ENCODE measurements at places on chromosomes 16 and 17.

DNA sequence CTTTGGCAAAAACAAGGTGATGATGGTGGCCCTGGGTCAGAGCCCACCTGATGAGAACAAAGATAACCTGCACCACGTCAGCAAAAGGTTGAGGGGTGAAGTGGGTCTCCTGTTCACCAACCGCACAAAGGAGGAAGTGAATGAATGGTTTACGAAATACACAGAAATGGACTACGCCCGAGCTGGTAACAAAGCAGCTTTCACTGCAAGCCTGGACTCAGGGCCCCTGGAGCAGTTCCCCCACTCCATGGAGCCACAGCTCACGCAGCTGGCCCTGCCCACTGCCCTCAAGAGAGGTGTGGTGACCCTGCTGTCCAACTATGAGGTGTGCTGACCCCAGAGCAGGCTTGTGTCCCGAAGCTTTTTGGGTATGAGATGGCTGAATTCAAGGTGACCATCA lies 29.7 kb upstream of the DLX4 start:
- no peak for DNase-seq

- DNase-seq = peak; percentile 49
These were observed 196.7 kb upstream of the GSE1 start for GRCh38 chr16:85416228-85417109.

GRCh38 chr17:7380855-7381683 lies at the start of gene TNK1:
Gene TNK1 (plus strand): TSS chr17:7381089. CDS start chr17:7382927, 1,838 bp downstream.
- no peak for DNase-seq

DNA sequence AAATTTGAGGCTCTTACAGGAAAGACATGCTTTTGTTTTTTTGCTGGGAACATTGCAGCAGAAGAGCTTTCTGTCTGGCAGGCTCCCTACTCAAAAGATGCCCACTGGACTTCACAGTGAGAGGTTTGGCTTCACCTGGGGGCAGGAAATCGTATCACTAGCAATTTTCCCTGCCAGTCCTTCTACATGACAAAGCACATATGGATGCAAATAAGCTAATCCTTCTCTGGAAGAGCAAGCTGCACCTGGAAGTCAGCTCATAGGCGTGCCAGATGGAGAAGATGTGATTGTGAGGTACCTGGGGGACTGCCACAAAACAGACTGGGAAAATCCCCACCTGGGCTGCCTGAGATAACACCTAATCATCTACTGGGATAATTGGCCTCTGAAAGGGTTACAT lies 195.0 kb upstream of the CPHXL start:
- DNase-seq = no peak

GRCh38 chr17:29619251-29619650 lies 3.5 kb downstream of the CORO6 start:
- DNase-seq = peak; percentile 47

GRCh38 chr16:68737046-68737729 lies at the start of gene CDH1:
Gene CDH1 (plus strand): TSS chr16:68737292. CDS start chr16:68737416, 124 bp downstream.
- DNase-seq = no peak

DNA sequence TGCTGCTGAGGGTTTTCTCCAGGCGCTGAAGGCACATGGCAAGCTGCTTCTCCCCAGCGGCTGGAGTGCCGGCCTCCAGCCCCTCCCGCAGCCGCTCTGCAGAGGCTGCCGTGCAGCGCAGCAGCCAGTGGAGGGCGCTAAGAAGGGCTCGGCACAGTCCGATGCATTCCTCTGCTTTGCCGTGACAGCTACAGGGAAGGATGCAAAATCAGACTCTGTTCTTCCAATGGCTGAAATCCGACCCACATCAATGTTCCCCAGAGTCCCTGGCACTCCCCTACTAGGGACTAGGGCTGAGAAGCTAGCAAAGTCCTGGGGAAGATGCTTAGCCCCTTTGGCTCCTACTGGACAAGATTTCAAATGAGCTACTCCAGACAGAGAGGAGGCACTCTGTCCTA lies 19.0 kb downstream of the MED24 start:
- DNase-seq = peak; percentile 60

- no peak for DNase-seq
These were observed 2.2 kb downstream of the RAB40B start for GRCh38 chr17:82696259-82696658.

DNA sequence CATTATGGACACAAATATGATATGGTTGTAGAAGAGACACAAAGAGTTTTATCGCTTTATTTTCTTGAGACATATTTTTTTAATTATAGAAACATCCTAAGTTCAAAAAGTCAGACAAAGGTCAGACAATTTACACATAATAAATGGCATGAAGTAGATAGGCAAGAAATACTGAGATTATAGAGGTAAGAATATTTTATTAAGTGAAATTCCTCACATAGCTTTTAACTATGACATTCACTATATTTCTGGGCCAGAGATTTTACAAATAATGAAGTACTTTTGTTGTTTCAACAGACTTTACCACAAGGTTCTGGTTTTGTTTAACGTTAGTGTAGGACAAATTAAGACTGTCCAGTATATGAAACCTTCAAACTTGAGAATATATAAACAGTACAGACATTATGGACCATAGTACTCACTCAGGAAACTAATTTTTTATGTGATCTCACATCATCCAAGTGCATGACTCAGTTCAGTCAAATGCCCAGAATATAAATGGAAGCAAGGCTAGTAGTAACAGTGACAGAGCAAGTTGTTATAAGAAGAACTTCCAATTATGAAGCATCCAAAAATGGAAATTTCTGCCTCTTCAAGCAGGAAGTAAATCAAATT lies 394.8 kb downstream of the KCNJ2 start:
- DNase-seq = no peak

DNA sequence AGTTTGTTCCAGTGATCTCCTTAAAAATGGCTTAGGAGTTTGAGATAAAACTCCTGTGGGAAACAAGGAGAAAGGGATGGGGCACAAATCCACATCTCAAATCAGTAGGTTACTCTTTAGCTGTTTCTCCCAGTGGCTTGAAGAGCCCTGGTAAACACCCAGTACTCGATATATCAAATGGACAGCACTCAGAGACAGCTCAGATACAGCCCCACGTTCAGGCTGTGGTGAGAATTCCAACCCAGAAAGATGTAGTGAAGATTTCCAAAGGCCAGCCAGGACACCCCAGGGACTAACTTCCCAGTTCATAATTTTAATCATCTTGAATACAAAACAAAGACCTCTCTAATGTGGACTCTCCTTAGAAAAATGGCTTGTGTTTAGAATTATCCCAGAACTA lies 6.4 kb upstream of the VEZF1 start:
- no peak for DNase-seq

GRCh38 chr16:67163164-67163998 lies 1.2 kb upstream of the HSF4 start:
- DNase-seq = peak; percentile 33
